ENCODE measurements at places on chromosomes 6 and 20.

DNA sequence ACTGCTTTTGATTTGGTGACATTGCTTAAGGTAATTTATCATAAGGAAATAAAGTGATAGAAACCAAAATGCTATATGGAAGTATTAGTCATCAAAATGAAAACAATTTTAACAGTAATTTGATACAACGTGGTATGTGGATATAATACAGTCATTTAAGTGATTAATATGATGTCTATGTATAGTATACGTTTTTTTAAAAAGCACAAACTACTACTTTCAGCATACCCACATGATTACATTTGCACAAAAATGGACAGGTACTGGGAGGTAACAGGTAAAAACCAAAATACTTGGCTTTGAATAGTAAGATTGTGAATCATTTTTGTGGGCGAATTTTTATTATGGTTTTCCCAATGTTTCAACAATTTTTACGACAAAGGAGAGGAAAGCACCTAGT, 97.6 kb downstream of the OGFRL1 start:
- DNase-seq, result peak; percentile 45

DNA sequence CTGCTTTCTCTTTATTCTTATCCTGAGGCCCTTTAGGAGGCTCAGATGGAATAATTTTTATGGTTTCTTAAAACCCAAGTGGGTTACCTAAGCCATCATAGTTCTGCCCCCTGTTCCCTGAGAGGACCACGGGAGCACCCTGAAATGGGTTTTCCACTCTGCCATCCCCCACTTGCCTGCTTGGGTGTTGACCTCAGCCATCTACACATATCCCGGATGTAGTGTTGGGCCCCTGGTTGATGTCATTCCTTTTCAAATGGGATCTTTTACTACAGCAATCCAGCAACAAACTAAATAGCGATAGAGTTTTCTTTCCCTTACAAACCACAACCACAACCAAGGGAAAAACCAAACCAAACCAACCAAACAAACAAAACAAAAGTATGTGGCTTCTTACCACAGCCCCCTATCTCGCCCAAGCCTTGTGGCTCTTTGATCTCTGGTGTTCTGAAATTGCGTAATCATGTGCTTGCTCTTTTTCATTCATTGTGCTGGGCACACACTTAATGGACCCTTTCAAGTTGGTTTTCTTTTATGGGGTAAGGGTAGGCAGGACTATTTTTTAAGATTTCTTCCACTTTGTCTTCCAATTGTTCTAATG, 154.9 kb downstream of the ESR1 start:
- no peak for DNase-seq

DNA sequence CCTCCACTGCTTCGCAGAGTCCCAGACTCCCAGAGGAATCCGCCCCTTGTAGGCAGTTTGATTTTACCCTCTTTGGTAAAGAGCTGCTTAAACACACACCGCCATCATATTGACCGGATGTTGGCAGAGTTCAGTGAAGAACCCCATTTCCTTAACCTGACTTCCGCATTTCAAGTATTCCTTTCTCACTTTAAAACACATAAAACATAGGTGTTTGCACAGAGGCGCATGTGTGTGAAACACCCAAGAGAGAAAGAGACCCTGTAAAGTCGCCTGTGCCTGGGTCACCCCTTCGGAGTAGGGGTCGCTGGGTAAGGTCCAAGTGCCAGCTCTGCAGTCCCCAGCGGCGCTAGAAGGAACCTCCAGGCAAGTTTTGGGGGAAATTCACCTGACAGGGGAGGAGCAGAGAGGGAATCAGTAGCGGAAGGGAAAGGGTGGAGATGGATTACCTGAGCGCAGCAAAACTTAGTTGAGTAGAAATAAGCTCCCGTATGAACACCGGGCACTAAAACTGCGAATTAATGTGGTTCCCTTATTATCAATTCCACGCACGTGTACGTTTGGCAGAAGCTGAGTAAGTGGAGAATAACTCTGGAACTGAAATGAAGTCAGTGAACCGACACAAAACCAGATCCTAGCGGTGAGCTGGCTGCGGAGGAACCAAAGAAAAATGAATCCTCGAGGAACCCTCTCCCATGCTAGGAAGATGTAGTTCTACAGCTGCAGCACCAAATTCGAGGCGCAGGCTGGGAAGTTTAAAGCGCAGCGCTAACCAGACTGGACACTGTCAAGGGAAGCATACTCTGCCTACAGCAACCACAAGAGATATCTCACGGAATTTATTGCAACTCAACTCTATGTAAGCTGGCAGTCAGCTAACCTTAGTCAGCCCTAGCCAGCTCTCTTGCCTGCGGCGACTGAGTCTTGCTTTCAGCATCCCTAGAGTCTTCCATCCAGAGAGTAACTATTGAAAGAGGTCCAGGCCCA, 3.5 kb upstream of the HTR1B start:
- DNase-seq, result no peak

DNA sequence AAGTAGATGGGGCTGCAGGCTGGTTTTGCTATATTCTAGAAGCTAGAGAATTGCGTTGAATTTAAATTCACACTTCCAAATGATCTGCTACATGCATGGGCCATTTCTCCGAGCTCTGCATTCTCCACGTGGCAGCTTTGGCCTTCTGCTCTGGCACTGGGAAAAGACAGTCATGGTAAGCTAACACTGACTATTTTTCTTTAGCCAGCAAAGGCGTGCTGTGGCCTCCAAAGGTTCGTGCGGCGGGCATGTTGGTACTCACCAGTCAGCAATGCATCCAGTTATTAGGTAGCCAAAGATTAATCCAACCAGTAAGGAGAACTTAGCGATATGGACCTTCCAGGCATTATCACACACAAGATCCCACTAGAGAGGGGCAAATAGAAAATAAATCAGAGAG, 41.4 kb downstream of the SLC22A23 start:
- DNase-seq, result no peak

- peak; percentile 57 for DNase-seq
Measured at GRCh38 chr6:12527339-12527738, 189.2 kb upstream of the PHACTR1 start.

- no peak for DNase-seq
Measured at GRCh38 chr20:623704-624103, 13.6 kb upstream of the TCF15 start.

GRCh38 chr6:158647501-158647900, 2.4 kb upstream of the SYTL3 start:
- peak; percentile 63 for DNase-seq
